ENCODE measurements at places on chromosomes 5 and 9. TPM values are rescaled to one million over a fixed set of nuclear protein-coding genes. Genes with fewer than 3 reads are reported as not detected.

The SLC2A8 gene
- total RNA-seq: 11.1 TPM

The OTULINL gene
- total RNA-seq: not detected

The PHF24 gene
- total RNA-seq: 0.13 TPM

The PCDHA9 gene
- total RNA-seq: 0.06 TPM

The TRIM36 gene
- total RNA-seq: 0.53 TPM

The TRAF1 gene
- total RNA-seq: 56.1 TPM

The AJM1 gene
- total RNA-seq: 1.1 TPM

The TSLP gene
- total RNA-seq: 18.9 TPM

The PCDHGA9 gene
- 5.7 TPM for total RNA-seq

The KCNV2 gene
- not detected for total RNA-seq

The UBE2QL1 gene
- 0.06 TPM for total RNA-seq

The TAF11L5 gene
- not detected for total RNA-seq

The SLC45A2 gene
- 0.19 TPM for total RNA-seq

The GLRA1 gene
- not detected for total RNA-seq

The FOXI1 gene
- total RNA-seq: not detected

The TSSK1B gene
- 0.13 TPM for total RNA-seq

The IFNB1 gene
- total RNA-seq: not detected

The IGFBPL1 gene
- total RNA-seq: not detected

The HTR4 gene
- 5.7 TPM for total RNA-seq

Data from aortic smooth muscle cell (primary cell).